IMR-90 (cell line): ENCODE measurements at places on chromosomes 4 and X. TPM values are rescaled to one million over a fixed set of nuclear protein-coding genes. Genes with fewer than 3 reads are reported as not detected.
A peak's percentile ranks its signal among the peaks of the same experiment; 100 is the strongest.

DNA sequence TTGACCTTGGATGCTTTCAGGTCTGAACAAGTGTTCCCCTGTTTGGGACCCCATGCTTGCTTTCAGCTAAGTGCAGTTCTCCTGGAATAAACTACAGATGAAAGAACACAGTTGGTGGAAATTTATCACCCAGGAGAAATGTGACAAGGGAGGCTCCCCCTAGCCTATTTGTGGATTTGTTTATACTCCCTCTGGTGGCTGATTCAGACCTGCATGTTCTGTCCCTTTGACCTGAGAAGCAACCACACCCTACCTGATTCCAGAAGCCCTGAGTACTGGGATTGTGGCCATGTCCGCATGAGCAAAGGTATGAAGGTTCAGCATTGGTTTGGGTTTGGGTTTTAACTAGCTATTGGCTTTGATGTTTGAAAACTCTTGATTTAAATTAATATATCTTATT is 440.9 kb downstream of the MID1IP1 start:
- H3K4me1 ChIP-seq: no peaks in the 10 kb centered on the region
- no peak overlapping the region for H3K27ac ChIP-seq
- H3K36me3 ChIP-seq: no peaks in the 10 kb centered on the region
- H3K4me3 ChIP-seq: no peak overlapping the region
- DNase-seq: no peak
- H3K27me3 ChIP-seq: peaks cover 6% of the 10 kb centered on the region

DNA sequence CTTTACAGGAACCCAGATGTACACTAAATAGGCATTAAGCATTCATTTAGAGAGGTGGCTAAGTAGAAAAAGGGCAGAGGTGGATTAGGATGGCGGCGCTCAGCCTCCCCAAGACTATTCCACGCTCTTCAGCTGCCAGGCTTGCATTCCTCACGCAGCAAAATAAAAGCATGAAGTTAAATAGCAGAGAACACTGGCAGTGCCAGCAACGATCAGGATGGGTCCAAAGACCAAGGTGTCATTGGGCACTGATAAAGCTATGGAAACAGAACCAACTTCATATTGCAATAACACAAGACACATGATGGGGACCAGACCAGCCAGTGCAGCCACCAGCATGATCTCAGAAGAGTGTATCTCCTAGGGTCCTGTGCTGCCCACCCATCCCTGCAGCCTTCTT is 42.0 kb downstream of the TMEM156 start:
- H3K4me3 ChIP-seq: no peak overlapping the region
- no peak for DNase-seq
- H3K27ac ChIP-seq: no peak overlapping the region
- H3K4me1 ChIP-seq: peaks cover 11% of the 10 kb centered on the region
- no peaks in the 10 kb centered on the region for H3K36me3 ChIP-seq
- H3K27me3 ChIP-seq: no peaks in the 10 kb centered on the region

Gene MSX1
- 1.1 TPM in 2 replicates for total RNA-seq

DNA sequence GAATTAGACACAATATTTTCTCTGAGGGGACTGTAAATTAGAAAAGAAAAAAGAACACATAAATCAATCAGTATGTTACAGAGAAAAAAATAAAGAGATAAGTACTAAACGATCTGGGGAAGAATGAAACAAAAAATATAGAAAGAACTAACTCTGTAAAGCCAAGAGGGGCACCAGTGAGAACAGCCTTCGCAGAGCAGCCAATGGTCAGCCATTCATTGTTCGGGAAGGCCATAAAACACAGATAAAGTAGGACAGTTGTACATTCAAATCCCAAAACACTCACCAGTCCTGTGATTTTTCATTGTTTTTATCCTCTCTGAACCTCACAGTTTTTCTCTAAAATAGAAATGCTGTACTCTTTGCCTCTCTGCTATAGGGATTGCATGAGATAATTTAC is 127.9 kb downstream of the NEK1 start:
- peak; percentile 15 for DNase-seq
- H3K4me1 ChIP-seq: peaks cover 3% of the 10 kb centered on the region
- H3K27ac ChIP-seq: no peak overlapping the region
- H3K36me3 ChIP-seq: no peaks in the 10 kb centered on the region
- H3K27me3 ChIP-seq: no peaks in the 10 kb centered on the region

Gene EVC
- total RNA-seq: 15.3 and 16.8 TPM in 2 replicates

GRCh38 chrX:12223650-12224049 is 85.4 kb downstream of the FRMPD4 start:
- DNase-seq: peak; percentile 64
- H3K36me3 ChIP-seq: no peaks in the 10 kb centered on the region
- H3K4me1 ChIP-seq: no peaks in the 10 kb centered on the region
- no peak overlapping the region for H3K27ac ChIP-seq
- H3K4me3 ChIP-seq: no peak overlapping the region
- H3K27me3 ChIP-seq: no peaks in the 10 kb centered on the region

DNA sequence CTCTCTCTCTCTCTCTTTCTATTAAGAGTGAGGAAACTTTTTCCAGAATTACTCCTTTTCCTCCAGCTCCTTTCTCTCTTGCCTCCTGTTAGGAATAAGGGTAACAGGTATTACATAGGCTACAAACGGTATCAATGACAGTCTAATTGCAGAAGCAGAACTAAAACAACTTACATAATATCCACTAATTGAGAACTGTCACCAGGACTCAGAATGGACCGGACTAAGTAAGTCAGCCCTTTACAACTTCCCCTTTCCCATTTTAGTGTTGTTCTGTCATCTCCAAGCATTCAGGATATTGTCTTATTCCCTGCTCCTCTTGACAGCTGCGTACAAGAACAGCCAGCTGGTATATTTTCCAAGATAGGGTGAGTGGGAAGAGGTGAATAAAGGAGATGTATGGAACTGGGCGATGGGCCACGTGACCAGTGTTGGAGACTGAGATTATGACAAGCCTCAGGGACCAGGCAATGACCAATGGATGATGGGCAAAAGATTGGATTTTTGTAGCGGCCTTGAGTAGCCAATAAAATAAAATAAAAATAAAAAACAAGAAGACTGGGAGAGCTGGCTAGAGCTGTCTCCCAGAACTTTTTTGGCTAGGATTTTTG is 2.3 kb upstream of the FNIP2 start:
- no peaks in the 10 kb centered on the region; the same call in 1 of the 2 replicates for H3K4me1 ChIP-seq
- no peak overlapping the region for H3K4me3 ChIP-seq
- no peak overlapping the region for H3K27ac ChIP-seq
- no peak for DNase-seq
- no peaks in the 10 kb centered on the region for H3K36me3 ChIP-seq
- H3K27me3 ChIP-seq: no peaks in the 10 kb centered on the region

Gene ALB
- total RNA-seq: not detected in 2 replicates

Gene TAB3
- total RNA-seq: 4.7 and 6.1 TPM in 2 replicates

GRCh38 chrX:15946783-15947580 is 92.4 kb upstream of the AP1S2 start:
- H3K27me3 ChIP-seq: no peaks in the 10 kb centered on the region
- peak; percentile 86 for DNase-seq
- peak overlapping the region; percentile 42 for H3K27ac ChIP-seq
- H3K4me3 ChIP-seq: no peak overlapping the region
- no peaks in the 10 kb centered on the region for H3K36me3 ChIP-seq

Gene PCYT1B
- total RNA-seq: under 0.01 TPM in 1 of 2 replicates, not detected in the other

GRCh38 chr4:62865261-62865660 is 1544.0 kb downstream of the TECRL start:
- no peak for DNase-seq
- H3K27ac ChIP-seq: no peak overlapping the region
- H3K4me1 ChIP-seq: no peaks in the 10 kb centered on the region
- no peak overlapping the region for H3K4me3 ChIP-seq

Gene LIN54
- 23.9 and 26.9 TPM in 2 replicates for total RNA-seq

DNA sequence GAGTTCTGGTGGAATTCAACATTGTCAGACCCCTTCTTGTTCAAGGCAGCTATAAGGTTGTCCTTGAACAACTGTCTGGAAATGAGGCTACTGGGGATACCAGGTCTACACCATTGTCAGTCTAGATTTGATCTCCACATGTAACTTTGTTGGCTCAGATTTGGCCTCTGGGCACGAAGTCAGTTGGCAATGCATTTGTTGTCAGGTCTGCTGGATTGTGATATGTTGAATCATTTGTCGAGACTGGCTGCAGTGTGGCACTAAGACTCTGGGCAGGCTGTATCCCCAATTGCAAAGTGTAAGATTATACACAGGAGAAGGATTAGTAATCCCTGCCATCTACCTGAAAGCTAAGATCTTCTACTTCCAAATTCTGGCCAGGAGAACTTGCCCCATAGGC is 26.5 kb downstream of the ZNF81 start:
- no peaks in the 10 kb centered on the region for H3K4me1 ChIP-seq
- H3K4me3 ChIP-seq: no peak overlapping the region
- no peak for DNase-seq
- H3K27ac ChIP-seq: no peak overlapping the region
- no peaks in the 10 kb centered on the region for H3K36me3 ChIP-seq

Gene CT45A10
- total RNA-seq: not detected in 2 replicates

Gene XAGE2
- not detected in 2 replicates for total RNA-seq

GRCh38 chrX:136608295-136608933 is 39.5 kb upstream of the CD40LG start:
- no peaks in the 10 kb centered on the region for H3K4me1 ChIP-seq
- peaks cover 1% of the 10 kb centered on the region; the same call in 1 of the 2 replicates for H3K27me3 ChIP-seq
- no peaks in the 10 kb centered on the region for H3K36me3 ChIP-seq
- H3K4me3 ChIP-seq: no peak overlapping the region
- DNase-seq: no peak
- H3K27ac ChIP-seq: no peak overlapping the region

GRCh38 chr4:74431113-74431826 is 13.7 kb upstream of the AREG start:
- no peak overlapping the region for H3K4me3 ChIP-seq
- no peaks in the 10 kb centered on the region for H3K36me3 ChIP-seq
- H3K4me1 ChIP-seq: no peaks in the 10 kb centered on the region
- no peak overlapping the region for H3K27ac ChIP-seq
- no peaks in the 10 kb centered on the region for H3K27me3 ChIP-seq

DNA sequence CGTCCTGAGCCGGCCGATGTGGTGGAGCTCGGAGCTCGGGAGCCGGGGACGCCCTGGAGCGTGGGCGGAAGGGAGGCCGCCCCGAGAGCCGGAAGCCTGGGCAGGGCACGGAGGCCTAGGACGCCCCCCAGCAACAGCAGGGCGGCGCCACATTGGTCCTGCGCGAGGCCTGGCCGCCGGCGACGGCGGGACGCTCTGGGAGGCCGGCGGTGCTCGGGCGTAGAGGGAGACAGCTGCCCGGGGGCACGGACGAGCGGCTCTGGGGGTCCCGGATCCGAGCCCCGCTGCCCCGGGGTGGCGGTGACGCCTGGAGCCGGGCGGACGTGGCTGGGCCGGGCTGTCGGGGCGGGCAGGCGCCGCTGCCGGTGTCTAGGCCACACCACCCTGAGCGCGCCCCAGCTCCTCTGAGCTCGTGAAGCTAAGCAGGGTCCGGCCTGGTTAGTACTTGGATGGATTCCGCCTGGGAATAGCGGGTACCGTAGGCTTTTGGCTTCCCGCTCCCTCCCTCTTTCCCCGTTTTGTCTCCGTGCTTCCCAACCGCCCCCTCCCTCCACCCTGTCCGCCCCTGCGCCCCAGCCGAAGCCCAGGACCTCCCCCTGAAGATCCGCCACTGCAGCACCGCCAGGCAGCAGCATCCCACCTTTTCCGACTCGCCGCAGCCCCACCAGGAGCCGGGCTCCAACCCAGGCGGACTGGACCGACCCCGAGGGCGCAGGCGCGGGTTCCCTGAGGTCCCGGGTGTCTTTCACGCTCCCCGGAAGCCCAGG is 12.1 kb downstream of the FRG2 start:
- no peaks in the 10 kb centered on the region for H3K36me3 ChIP-seq
- no peaks in the 10 kb centered on the region for H3K4me1 ChIP-seq
- H3K27ac ChIP-seq: no peak overlapping the region
- H3K27me3 ChIP-seq: peaks cover 47% of the 10 kb centered on the region
- DNase-seq: no peak

DNA sequence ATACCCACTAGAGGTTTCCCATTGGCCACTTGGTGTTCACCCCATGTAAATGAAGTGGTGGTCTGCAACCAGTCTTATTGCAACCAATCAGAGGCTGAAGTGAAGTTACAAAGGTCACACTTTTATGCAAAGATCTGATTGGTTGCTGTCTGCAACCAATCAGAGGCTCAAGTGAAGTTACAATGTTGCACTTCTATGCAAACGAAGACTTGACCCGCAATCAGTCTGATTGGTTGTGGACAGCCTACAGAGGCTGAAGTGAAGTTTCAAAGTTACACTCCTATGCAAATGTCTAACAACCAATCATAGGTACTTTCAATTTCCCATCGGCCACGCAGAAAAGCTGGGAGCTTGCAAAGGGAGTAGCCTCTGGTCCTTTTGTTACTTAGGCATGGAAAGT is 22.3 kb upstream of the XPNPEP2 start:
- no peak overlapping the region for H3K4me3 ChIP-seq
- H3K27me3 ChIP-seq: peaks cover 11% of the 10 kb centered on the region
- no peak for DNase-seq
- no peak overlapping the region for H3K27ac ChIP-seq
- H3K36me3 ChIP-seq: no peaks in the 10 kb centered on the region
- H3K4me1 ChIP-seq: peaks cover 4% of the 10 kb centered on the region

GRCh38 chr4:8507196-8507570 is 66.6 kb downstream of the TRMT44 start:
- no peak overlapping the region for H3K4me3 ChIP-seq
- H3K27me3 ChIP-seq: peaks cover 18% of the 10 kb centered on the region; the same call in 1 of the 2 replicates
- DNase-seq: no peak
- no peaks in the 10 kb centered on the region for H3K36me3 ChIP-seq
- peaks cover 17% of the 10 kb centered on the region; the same call in 1 of the 2 replicates for H3K4me1 ChIP-seq
- peak overlapping the region; percentile 70; the same call in 1 of the 2 replicates for H3K27ac ChIP-seq

GRCh38 chrX:139209342-139209741 is 321.2 kb upstream of the F9 start:
- no peaks in the 10 kb centered on the region for H3K4me1 ChIP-seq
- H3K27ac ChIP-seq: no peak overlapping the region
- H3K27me3 ChIP-seq: peaks cover 2% of the 10 kb centered on the region; the same call in 1 of the 2 replicates
- H3K4me3 ChIP-seq: no peak overlapping the region
- no peak for DNase-seq

DNA sequence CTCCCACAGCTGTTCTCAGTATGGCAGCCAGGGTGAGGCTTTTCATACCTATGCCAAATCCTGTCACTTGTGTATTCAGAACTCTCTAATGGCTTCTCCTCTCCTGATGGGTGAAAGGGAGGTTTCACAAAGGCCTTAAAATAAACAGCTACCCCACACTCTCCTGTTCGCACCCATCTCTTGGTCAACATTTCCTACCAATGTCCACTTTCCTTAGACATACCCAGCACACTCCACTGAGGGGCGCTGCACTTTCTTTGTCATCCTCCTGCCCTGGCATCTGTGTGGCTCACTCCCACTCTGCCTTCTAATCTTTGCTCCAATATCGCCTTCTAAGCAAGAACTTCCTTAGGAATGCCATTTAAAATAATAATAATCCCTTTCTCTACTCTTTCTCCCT is 313.3 kb downstream of the PPP3CA start:
- no peak for DNase-seq
- no peak overlapping the region for H3K4me3 ChIP-seq
- no peaks in the 10 kb centered on the region for H3K27me3 ChIP-seq

- H3K27me3 ChIP-seq: no peaks in the 10 kb centered on the region
- H3K4me1 ChIP-seq: no peaks in the 10 kb centered on the region
- H3K36me3 ChIP-seq: no peaks in the 10 kb centered on the region
- H3K27ac ChIP-seq: no peak overlapping the region
- no peak overlapping the region for H3K4me3 ChIP-seq
These were observed 262.0 kb downstream of the PPP1R2C start for GRCh38 chrX:42515939-42516338.

- H3K27me3 ChIP-seq: no peaks in the 10 kb centered on the region
- no peaks in the 10 kb centered on the region for H3K4me1 ChIP-seq
- DNase-seq: no peak
- no peaks in the 10 kb centered on the region for H3K36me3 ChIP-seq
- H3K27ac ChIP-seq: no peak overlapping the region
These were observed 147.2 kb downstream of the SPATA18 start for GRCh38 chr4:52198294-52198693.

Gene FGF13
- under 0.01 and 0.18 TPM in 2 replicates for total RNA-seq
